ENCODE measurements at places on chromosomes 12 and 14.
A peak's percentile ranks its signal among the peaks of the same experiment; 100 is the strongest.

DNA sequence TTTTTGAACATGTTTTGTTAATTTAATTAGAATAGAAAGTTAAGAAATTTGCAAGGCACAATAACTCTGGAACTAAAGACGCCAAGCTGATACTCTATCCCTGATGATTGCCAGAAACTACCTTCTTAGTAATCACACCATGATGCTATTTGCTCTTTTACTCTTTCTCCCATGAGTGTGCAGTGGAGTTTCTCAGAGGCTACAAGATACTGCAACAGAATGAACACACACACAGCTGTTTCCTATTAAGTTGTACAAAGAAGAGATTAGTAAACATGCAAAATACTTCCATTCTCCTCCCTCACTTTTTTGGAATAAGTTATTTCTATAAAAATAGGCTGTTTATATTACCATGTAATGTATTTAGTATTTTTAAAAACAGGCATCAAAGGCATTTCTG is 1367.5 kb downstream of the AACS start:
- no peak for DNase-seq

GRCh38 chr12:88698471-88698870 is 118.2 kb upstream of the KITLG start:
- no peak for DNase-seq

- DNase-seq: no peak
Observed at GRCh38 chr12:17609153-17609552, 480.8 kb downstream of the RERGL start.

GRCh38 chr14:75561013-75561432 is 17.4 kb upstream of the FLVCR2 start:
- peak; percentile 92 for DNase-seq

DNA sequence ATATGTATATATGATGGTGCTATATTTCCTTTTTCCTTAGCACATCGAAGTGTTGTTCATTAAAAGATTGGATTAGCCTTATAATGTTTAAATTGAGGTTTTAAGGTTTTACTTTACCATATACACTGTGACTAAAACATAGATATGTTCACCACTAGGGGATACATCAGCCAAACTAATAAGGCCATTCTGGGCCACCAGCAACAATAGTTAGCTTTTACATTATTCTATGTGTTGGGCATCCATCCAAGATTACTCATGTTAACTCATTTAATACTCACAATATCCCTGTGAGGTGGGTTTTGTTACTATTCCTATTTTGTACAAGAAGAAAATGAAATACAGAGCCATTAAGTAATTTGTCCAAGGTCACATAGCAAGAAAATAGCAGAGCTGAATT is 202.6 kb upstream of the AVPR1A start:
- DNase-seq: peak; percentile 28

GRCh38 chr12:27998658-27999057 is 26.1 kb upstream of the PTHLH start:
- DNase-seq: no peak

GRCh38 chr12:807041-807735 is 54.8 kb downstream of the WNK1 start:
- DNase-seq: no peak

- no peak for DNase-seq
Observed at GRCh38 chr12:5500331-5500659, 68.4 kb downstream of the NTF3 start.

DNA sequence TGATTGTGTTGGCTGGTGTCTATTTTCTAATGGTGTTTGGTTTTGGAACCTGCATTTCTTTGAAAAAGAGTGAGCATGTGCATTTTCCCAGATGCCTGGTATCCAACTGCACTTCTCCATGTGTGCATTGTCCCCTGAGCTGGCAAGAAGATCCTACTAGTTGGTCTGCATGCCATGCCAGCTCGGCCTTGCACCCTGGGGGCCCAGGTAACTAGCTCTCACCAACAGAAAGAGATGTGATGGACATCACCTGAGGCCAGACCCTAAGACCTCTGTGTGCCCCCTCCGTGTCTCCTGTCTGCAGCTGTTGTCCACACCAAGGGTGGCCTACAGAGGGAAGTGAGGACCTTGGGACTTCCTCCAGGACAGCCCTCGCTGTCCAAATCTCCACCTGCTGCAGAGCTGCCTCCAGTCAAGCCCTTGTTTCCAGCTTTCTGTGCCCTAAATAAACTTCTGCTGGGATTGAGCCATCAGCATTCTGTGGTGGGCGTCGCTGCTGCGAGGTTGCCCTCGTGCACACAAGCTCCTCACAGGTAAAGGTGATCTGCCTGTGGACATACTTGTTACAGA is 30.1 kb upstream of the GPR132 start:
- no peak for DNase-seq

GRCh38 chr12:26443309-26443708 is 247.9 kb downstream of the SSPN start:
- no peak for DNase-seq

DNA sequence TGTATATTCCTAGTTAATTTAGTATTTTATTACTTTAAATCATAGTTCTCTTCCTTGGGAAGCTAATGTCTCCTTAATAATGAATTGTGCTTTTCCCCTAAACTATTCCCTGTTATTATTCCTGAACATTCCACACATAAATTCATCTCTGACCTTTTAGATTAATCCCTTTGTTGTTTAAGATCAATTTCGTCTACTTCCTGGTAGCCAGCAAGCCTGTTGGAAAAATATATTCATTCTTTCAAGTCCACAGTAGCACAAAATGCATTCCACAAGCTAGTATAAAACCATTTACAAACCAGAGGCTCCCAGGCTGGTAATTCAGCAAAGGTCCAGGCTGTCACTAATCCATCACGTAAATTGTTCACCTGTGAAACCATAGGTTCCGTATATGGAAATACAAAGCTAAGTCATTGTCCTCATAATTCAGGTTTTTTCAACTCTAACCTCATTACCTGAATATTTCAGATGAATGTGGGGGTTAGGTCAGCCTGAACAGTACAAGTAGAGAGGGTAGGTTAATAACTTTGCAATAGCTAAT is 232.7 kb downstream of the SEC23A start:
- DNase-seq: no peak

- DNase-seq: no peak
Observed at GRCh38 chr14:99413172-99413571, 67.5 kb downstream of the SETD3 start.

- DNase-seq: peak; percentile 5
Observed at GRCh38 chr12:14111230-14111865, 129.9 kb upstream of the GRIN2B start.

DNA sequence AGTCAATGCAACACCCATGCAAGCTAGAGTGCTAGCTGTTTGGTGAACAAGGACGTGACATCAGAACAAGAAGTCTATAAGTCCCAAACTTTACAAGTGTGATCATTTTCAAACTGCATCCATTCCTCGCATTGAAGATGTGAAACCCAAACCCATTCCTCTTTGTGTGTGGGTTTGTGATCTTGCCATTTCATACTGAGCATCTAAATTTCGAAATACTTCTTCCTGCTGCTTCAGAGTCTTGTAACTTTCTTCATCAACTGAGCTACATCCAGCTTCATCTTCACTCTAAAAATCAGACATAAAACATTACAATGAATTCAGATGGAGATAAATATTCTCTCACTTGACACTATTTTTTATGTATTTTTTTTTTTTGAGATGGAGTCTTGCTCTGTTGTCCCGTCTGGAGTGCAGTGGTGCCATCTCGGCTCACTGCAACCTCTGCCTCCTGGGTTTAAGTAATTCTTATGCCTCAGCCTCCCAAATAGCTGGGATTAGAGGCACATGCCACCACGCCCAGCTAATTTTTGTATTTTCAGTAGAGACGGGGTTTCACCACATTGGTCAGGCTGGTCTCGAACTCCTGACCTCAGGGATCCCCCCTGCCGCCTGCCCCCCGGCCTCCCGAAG is 4.8 kb upstream of the ZCCHC8 start:
- DNase-seq: no peak

DNA sequence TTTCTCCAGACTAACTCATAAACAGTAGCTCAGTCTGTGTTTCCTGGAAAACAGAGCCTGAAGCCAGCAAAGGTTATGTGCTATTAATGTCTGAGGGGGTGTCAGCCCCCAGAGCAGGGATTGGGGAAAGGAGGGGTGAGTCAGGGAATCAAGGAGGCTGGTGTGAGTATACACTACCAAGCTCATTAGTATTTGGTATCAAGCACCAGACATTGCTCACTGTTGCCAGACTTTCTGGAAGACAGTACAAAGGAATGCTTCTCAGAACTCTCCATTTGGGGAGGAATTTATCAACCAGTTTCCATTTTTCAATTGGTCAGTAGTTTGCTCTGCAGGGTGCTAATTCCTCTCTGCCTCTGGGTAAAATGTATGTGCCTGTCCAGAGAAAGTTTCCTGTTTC is 443.4 kb downstream of the GLT1D1 start:
- no peak for DNase-seq

DNA sequence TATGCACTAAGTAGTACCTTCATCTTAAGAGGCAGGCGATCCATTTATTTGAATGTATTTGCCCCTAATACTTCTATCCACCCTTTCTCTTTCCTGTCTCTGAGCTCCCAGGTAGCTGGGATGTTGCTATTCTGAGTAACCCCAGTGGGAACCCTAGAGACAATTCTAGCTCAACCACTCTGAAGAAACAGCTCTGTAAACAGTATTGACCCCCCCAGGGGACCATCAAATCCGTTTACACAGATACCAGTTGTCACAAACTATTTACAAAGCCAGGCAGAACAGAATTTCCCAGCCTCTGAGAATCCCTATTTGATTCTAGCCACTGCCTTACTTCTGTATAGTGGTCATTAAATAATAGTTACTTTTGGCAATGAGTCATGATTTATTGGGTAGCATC is 64.9 kb downstream of the MIPOL1 start:
- no peak for DNase-seq

DNA sequence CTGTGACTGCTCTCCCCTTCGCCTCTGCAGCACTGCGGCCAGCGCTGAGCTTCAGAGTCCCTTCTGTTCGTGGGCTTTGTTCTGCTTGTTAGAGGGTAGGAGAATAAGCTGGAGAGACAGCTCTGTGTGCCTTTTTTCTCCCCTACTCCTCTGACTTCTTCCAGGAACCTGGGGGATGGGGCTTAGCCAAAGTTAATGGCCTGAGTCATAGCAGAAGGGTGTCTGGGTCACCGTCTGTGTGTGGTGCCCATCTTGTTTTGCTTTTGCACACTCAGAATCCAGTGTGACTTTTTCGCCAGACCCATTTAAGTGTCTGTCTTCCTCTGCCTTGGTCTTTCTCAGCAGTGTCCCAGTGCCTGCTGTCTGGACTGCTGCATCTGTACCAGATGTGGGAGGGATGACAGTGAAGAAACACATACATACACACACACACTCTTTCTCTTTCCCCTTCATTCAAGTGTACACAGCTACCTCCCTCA is 3.0 kb downstream of the KIF5A start:
- no peak for DNase-seq

DNA sequence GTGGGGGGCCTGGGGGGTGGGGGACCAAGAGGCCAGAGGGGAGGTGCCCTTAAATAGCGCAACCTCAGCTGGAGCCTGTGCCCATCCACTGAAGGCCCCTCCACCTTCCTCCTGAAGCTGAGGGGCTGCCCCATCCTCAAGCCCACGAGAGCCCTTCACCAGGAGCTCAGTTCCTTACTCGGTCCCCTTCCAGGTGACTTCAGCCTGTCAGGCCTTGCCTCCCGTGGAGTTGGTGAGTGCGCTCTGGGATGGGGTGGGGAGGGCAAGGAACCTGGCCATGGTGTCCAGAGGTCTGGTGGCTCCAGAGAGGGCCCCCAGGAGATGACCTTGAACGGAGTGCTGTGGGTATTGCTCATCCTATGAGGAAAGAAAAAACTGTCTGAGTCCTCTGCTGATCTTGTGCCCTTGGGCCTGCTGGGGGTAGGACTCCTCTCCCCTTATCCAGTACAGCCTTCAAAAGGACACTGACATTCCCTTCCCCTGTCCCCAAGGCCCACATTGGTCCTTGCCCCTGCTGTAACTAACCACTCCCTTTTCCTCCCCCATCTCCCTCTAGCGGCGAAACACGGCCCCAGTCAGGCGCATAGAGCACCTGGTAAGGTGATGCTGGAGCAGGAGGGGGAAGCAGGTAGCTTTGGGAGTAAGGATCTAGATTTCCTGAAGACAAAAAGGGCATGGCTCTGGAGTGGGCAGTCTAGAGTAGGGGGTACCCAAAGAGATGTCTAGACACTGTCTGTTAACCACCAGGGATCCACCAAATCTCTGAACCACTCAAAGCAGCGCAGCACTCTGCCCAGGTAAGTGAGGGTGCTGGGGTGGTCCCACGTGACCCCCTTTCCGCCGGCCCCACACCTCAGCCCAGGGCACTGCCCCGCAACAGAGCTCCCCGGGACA is 3.6 kb downstream of the TNS2 start:
- DNase-seq: no peak

- DNase-seq: peak; percentile 71
Observed at GRCh38 chr12:132614861-132615578, 3.6 kb upstream of the P2RX2 start.

GRCh38 chr12:127191129-127191528 is 1075.8 kb upstream of the TMEM132C start:
- DNase-seq: peak; percentile 40

DNA sequence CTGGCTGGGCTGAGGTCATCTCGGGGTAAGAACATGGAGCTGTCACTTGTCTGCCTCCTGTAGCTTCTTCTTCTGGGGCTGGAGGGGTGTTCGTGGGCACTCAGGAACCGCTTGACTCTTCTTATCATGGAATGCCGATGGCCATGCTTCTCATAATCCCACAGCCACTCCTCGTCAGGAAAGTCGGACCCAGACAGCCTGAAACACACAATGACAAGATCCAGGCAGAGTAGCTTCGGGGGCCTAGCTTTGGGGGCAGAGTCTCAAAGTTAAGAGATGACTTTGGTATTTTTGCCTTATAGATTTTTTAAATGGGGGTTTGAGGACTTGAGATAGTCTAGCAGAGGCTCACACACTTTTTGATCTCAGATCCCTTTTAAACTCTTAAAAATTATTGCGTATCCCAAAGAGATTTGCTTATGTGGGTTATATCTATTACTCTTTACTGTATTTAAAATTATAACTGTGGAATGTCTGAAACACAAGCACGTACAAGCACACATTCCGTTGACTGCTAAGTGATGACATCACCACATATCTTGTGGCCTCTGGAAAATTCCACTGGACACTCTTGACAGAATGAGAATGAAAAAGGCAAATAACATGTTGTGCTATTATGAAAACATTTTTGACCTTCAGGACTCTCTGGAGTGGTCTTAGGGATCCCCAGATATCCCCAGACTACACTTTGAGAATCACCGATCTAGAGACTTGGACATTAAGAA is 43.3 kb downstream of the BEST3 start:
- DNase-seq: peak; percentile 72

DNA sequence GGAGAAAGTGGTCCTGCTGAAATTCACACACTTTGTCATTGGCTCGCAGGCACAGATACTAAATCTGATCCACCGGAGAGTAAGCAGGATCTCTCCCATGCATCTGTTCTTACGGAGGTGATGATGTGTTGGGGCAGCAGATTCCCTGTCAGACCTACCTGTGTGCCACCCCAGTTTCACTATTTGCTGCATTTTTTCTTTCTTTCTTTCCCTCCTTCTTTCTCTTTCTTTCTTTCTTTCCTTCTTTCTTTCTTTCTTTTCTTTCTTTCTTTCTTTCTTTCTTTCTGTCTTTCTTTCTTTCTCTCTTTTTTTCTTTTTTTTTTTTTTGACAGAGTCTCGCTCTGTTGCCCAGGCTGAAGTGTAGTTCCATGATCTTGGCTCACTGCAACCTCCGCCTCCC is 37.4 kb downstream of the WSCD2 start:
- DNase-seq: no peak

GRCh38 chr12:793037-793436 is 40.7 kb downstream of the WNK1 start:
- DNase-seq: no peak

Data from RWPE1 (cell line).